ENCODE measurements at places on chromosomes 6 and 20.

GRCh38 chr6:32183030-32183429, 1.0 kb downstream of the AGER start:
- DNase-seq = no peak

- no peak for DNase-seq
These were observed 178.3 kb upstream of the LAMA2 start for GRCh38 chr6:128704601-128705000.

- DNase-seq = no peak
These were observed 25.2 kb downstream of the MEI4 start for GRCh38 chr6:77678048-77678447.

- no peak for DNase-seq
These were observed 443.9 kb downstream of the CDKAL1 start for GRCh38 chr6:20978151-20978614.

GRCh38 chr6:26569433-26569764, 27.4 kb upstream of the ABT1 start:
- DNase-seq = no peak

DNA sequence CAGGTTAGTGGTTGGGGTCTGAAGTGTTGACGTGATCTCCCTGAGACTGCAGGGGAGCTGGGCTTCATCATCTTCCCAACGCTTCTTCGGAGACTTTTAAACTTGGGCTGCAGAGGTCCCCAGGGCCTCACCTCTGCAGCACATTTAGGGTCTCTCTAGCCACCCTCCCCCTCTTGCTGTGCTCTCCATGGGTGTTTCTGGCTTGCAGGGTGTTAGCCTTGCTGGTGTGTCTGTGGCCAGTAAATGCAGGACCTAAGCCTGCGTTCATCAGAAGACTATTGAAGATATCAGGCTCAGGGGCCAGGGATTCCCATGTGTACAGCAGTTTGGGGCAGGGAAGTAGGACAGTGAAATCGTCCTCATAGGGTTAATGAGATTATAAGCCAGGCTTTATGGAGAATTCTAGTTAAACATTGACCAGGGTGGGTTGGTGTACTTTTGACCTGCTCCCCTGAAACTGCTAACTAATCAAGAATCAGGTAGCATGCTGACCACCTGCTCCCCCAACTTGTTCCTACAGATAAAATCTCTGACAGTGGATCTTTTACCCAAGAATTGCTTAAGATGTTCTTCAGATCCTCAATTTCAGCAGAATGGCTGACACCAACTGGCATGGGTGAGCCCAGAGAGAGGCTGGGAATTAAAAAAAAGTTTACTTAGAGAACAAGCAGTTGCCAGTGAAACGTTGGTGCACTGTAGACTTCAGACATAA, 3.8 kb upstream of the DDO start:
- DNase-seq = no peak

DNA sequence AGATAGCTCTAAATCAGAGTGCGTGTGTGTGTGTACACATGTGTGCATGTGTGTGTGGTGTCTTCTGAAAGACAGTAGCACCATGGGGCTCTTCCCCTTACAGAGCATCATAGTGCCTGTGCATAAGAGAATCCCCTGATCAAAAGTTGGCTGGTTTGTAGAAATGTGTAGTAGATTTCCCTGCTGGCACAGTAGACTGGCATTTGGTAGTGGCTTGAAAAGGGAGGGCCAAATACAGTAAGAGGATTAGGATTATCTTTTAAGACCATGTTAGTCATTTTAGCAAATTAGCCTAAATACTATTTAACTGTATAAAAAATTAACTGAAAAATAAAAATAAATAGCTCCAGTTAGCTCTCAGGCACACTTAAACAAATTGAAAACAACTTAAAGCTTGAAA, 112.6 kb downstream of the B3GAT2 start:
- no peak for DNase-seq

DNA sequence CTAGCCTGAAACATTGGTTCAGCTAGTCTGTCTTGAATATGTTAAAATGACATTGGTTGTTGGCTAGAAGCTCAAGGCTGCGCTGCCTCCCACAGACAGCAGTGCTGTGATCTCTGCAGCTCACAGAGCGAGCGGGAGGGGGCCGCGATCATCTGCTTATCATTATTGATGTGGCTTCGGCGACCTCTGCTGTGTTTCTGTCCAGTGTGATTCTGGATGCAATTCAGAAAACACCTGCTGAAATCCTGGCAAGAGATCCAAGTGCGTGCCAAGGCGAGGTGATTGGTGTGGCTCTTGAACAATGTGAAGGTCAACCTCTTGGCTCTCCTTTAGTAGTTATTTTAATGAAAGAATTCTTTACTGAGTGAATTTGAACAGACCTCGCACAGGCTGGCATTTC, 142.3 kb upstream of the SASH1 start:
- DNase-seq = peak; percentile 32

DNA sequence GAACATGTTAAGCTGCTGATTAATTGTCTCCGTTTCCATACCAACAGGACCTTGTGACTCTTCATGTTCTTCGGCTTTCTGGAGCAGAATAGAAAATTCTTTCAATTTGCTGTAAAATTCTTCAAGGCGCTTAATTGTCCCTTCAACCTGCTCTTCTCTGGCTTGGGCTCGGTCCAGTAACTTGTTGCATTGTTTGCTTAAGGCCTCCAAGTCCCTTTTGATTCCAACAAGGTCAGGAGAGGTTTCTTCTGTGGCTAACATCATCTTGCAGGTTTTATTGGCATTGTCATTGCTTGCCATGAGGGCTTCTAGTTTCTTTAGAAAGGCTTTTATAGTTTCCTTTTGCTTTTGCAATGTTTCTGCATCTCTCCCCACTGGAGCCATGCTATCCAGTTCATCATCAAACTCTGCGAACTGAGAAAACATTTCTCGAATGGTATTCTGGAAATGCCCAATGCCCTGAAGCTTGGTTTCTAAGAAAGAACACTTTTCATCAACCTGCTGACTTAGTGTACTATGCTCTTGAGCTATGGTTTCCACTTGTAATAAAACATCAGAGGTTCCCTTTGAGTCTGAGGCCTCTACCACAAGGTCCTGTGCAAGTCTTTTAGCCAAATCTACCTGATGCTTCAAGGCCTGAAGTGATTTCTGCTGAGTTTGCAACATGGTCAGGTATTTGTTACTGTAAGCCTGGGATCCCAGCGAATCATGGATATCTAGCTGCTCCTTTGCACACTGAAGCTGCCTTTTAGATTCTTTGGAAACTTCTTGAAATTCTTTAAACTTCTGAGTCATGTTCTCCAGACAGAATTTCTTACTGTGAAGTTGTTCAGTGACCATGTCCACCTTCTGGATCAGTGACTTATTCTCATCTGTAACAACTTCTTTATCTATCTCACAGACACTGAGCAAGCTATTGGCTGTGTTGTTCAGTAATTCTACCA, 90.2 kb downstream of the DST start:
- no peak for DNase-seq
